ENCODE measurements at places on chromosomes 7 and 10.

DNA sequence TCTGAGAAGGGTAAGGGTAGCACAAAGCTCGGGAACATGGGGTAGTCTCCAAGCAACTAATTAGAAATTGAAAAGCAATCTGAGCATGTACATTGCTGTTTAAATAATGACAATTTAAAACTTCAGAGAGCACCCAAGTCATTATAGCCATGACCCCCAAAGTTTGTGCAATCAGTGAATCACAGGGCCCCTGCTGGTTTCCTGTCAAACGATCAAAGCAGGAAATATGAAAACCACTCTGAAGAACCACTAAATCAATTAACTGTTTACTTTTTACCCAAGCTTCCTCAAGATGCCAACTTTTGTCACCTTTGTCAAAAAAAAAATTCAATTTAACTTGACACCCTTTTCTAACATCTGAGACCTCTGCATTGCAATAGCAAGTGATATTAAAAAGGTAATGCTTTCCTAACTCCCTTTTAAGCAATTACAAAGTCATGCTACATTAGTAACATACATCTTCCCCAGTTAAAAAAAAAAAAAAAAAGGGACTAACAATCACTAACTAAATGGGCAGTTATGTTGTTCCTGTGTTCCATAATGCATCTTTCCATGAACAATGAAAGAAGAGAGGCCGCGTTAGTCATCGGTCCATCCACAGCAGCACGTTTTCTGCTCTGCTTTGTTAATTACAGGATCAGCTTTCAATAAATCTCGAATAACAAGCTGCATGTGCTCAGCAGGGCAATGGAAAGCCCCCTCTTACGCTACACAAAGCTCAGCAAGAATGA lies 80.6 kb downstream of the ETV1 start:
- DNase-seq, result no peak

DNA sequence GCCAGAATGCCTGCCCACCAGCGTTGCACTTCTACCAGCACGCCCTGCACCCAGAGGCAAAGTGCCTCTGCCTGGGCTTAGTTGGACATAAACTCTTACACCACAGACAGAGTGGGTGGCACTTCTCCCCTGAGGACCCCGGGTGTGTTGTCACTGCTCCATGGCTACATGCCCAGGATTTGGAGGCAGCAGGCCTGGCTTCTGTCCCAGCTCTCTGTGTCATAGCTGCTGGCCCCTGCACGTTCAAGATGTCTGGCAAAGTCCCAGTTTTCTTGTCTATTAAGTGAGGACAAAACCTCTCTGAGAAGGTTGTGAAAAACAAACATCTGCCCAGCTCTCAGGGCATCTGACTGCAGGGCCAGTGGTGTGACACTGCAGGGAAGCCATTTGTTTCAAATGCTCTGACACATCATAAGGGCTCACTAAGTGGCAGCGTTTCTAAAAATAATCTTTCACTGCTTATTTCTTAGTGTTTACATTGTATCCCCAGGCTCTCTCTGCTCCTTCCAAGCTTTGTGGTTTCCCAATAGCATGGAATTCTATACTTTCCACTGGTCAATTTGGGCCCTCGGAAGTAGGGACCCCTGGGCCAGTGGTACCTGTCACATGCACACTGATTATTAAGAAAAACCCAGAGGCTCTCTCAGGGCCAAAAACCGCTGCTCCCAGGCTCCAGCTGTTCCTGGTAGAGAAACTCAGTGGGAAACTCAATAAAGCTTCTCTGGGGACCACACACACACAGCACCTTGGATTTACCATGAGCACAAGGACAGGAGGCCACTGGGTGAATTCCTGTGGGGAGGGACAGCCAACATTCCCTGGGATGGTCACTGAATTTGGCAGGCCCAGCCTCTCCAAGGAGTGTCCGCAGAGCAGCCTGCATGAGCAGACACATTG lies 86.2 kb upstream of the ANLN start:
- no peak for DNase-seq

- DNase-seq, result no peak
These were observed 41.4 kb upstream of the SGCE start for GRCh38 chr7:94697035-94697974.

- DNase-seq, result no peak
These were observed 547.7 kb upstream of the DPP6 start for GRCh38 chr7:153504288-153505075.

DNA sequence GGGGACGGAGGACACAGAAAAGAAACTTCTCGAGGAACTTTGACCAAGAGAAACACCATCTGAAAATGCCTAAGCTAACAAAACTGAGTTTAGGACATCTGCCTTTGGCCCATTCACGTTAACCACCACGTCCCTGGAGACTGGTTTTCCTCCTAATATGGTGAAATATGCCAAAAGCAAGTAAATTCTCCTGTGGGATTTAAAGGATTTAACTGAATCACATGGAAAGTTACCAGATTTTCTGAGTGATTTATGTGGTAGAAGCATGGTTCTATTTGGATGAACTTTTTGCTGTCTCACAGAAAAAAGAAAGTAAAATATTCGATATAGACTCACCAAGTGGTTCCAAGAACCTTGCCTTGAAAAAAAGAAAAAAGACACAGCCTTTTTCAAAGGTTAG lies 30.4 kb upstream of the BMPER start:
- no peak for DNase-seq

DNA sequence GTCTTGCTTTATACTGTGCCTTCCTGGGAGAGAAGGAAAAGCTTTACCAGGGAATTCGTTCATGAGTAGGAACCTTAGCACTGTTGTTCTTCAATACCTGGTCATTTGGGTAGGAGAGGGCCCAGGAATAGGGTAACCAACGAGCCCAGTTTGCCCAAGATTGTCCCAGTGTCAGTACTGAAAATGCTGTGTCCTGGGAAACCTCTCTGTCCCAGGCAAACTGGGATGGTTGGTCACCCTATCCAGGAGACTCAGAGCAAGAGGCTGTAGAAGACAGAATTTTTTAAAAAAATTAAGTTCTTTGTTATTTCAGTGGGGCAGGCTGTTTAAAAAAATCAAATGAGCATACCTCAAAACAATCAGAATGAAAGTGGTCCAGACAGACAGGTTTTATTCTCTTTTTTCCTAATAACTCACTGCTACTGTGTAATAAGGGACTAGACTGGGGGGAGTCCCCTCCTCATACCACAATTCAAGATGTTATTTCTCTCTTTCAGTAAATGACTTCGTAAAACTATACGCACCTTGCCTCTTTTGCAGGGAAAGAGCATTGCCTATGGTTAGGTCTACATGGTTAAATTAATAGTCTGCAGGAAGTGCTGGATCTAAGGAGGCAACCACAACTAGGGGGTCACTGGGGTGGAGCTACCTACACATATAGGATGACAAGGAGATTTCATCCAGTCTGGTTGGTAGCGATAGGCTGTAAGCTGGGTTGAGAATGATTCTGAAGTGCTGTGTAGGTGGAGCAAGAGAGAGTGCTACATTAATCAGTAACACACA lies 41.1 kb upstream of the FAM133B start:
- DNase-seq, result no peak

GRCh38 chr7:92557808-92558362 lies 29.3 kb downstream of the RBM48 start:
- no peak for DNase-seq

Data from T-helper 2 cell (primary cell).